ENCODE measurements at places on chromosomes 5 and 9.

DNA sequence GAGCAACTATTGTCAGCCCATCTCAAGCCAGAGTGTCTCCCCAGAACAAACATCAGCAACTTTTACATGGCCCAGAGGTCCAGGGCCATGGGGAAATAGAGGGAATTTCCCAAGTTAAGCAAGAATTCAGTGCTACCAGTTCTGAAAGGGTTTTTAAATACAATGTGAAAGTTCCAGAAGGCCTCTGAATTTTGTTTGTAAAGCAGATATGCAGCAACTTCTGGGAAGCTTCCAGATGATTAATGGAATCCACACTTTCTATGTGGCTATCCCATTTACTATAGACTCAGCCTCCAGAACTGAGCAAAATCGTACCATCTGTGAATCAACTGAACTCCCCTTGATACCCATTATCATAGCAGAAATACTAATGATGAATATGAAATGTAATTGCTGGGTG, 93.8 kb downstream of the FEM1C start:
- DNase-seq = no peak

GRCh38 chr9:36858805-36859375, 175.2 kb downstream of the PAX5 start:
- DNase-seq = no peak

- no peak for DNase-seq
Observed at GRCh38 chr9:85108229-85108628, 438.7 kb downstream of the NTRK2 start.

DNA sequence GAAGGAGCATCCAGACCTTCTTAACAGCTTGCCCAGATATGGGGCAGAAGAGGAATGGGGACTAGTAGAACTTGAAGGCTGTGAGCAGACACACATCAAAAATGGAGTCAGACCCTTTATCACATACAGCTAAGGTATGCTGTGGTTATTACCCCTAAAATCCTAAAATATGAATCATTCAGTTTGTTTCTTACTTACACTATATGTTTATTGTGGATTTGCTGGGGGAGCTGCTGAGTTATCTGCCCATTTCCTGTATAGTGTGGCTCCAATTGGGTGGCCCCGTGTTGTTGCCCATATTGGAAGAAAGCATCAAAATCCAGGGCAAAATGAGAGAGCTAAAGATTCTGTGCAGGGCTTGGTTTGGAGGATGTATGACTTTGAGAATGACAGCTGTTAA, 56.9 kb downstream of the AP3S1 start:
- no peak for DNase-seq

DNA sequence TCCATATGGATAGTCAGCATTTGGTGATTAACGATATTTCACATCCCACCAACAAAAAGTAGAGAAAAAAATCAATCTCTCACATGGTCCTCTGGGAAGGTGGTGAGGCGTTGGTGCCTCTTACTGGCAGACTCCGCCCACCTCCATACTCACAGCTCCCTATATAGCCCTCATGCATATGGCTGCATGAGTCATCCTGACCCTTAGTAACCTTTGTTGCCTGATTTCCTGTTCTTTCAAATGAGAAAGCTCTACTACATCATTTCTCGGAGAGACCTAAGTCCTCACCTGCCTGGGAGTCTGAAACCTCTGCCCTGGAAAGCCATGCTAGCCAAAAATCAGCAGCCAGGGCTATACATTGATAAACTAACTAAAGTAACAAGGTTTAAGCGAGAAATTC, 33.3 kb upstream of the ABCA1 start:
- no peak for DNase-seq

GRCh38 chr5:1266791-1267190, 28.1 kb downstream of the TERT start:
- no peak for DNase-seq

- no peak for DNase-seq
Observed at GRCh38 chr5:149387982-149388381, 8.9 kb upstream of the IL17B start.

- no peak for DNase-seq
Observed at GRCh38 chr5:129110742-129111141, 16.2 kb downstream of the ISOC1 start.

GRCh38 chr5:176394881-176395675, 6.5 kb downstream of the HIGD2A start:
- DNase-seq = no peak

- DNase-seq = no peak
Observed at GRCh38 chr5:180816608-180817534, 14.3 kb upstream of the MGAT1 start.

DNA sequence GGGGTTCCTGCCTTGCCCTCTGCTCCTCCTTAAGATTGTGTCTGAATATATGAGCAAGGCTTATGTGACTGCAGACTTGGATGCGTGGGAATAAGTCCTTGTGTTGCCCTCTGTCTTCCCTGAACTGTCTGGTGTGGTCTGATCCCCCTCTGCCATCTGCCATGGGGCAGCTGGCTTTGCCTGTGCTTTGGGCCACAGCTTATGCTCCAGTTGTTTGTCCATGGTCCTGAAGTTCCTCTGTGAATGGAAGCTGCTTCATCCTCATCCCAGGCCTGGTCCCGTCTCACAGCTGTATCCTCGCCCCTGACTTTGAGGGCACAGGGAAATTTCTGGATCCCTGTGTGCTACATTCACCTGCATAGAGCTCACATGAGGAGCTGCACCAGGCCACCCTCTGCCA, 14.7 kb downstream of the IL31RA start:
- peak; percentile 35 for DNase-seq

GRCh38 chr5:179435731-179436315, 90.6 kb upstream of the ADAMTS2 start:
- DNase-seq = no peak

DNA sequence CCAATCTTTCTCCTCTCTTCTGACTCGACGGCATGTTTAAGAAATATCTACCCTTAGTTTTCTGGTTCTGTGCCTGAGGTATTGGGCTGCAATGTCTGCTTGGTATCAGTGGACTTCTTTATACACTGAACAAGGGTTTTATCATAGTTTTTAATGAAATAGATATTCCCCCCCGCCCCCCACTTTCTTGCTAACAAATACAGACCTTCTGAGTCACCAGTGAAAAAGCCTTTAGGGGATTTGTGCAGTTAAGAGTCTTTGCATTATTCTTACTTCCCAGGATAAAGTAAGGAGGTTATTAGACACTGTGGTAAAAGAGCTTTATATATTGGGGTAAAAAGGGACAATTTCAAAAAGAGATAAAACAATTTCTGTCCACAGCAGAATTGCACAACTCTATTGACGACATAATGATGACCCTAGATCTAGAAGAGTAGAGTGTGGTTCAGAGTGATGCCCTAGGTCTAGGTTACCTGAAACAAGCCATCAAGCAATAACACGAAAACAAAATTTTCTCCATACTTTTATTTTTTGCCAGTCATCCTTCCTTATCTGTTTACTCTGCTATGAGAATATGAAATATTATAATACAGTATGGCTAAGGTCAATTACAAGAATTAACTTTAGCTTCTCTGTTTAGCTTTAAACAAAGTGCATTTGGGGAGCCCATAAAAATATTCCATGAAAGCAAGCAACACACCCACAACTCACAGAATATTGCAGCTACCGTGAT, 110.7 kb downstream of the PLK2 start:
- DNase-seq = no peak

- no peak for DNase-seq
Observed at GRCh38 chr5:74422030-74422429, 218.5 kb downstream of the ENC1 start.

DNA sequence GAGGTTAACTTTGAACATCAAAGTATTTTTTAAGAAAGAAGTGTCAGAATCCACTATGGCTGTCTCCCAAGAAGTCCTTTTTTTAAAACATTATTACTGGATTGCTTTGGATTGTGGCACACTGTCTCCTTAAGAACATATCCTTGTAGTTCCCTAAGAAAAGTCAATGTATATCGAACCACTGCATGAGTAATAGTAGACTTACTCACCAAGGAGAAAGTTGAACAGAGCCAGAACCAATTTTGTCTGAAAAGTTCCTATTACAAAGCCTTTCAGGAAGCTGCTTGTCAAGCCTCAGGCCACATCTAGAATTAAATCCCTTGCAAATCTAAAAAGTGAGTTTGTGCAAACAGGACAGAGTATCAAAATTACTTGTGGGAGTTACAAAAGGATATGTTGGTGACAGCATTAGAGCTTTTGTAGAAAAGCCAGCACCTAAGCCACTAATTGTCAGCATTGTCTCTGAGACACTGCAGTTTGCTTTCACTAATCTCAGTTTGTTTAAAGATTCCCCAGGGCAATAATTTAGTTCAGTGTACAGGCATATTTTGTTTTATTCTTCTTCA, 195.4 kb downstream of the MPDZ start:
- no peak for DNase-seq

DNA sequence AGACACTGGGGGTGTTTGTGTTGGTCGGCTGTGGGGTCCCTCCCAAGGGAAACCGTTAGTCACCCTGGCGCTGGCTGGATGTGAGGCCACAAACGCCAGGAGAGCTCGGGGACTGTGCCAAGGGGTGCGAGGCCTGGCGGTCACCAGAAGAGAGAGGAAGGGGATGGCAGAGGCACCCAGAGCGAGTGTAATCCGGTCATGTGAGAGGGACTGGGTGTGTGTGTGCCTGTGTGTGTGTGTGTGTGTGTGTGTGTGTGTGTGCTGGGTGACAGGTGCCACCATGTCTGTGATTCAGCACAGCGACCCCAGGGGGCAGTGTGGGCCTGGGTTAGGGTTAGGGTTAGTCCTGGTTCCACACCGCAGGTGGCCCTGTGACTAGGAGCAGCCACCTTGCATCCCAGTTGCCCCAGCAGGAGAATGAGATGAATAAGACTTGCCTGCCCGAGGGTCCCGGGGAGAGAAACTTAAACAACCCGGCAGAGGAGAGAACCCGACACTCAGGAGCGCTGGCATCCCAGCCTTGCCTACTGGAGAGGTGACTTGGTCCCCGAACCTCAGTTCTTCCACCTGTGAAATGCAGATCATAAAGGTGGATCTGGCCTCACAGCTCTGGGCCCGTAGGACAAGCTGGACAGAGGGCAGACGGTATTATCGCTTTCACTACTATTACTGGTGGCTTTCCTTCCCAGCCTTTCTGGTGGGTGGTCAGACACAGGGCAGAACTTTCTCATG, 1.4 kb upstream of the ADAMTSL2 start:
- DNase-seq = peak; percentile 46

- DNase-seq = no peak
Observed at GRCh38 chr9:122180633-122181032, 20.9 kb downstream of the MORN5 start.

DNA sequence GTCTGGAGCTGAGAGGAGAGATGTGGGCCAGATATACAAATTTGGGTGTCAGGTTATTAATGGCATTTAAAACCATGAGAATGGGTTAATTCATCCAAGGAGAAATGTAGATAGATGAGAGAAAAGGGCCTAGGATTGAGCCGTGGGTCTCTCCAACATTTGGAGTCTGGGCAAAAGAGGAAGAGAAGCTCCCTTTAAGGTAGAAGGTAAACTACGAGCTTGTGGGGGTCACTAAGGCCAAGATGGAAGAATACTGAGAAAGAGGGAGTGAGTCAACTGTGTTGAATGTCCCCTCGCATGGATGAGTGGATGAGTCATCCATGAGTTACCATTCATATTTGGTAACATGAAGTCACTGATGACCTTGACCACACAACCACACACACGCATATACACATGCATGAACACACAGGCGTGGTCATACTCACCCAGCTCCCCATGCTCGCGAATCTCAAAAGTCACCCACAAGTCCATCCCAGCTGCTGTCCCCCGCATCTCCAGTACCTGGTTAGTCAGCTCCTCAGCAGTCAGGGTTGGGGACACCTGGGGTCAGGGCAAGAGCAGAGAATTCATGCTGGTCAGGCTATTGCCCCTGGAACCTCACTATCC, 6.8 kb upstream of the FCHSD1 start:
- no peak for DNase-seq

DNA sequence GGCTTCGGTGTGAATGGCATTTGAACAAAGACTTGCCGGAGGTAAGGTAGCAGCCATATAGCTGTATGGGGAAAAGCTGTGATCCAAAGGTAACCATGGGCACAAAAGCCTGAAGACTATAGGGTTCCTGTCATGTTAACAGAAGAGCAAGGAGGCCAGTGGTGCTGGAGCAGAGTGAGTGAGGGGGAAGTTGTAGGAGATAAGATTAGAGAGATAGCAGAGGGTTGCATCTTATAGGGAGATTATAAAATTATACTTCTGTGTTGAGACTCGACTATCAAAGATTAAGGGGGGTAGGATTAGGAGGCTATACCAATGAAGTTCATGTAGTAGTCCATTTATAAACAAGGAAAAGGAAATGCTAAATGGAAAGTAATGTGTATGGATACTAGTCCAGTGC, 3.3 kb downstream of the NCBP1 start:
- DNase-seq = peak; percentile 7

GRCh38 chr9:1198085-1198484, 147.9 kb downstream of the DMRT2 start:
- DNase-seq = no peak

- DNase-seq = no peak
Observed at GRCh38 chr9:112218908-112219307, 43.8 kb upstream of the SUSD1 start.

DNA sequence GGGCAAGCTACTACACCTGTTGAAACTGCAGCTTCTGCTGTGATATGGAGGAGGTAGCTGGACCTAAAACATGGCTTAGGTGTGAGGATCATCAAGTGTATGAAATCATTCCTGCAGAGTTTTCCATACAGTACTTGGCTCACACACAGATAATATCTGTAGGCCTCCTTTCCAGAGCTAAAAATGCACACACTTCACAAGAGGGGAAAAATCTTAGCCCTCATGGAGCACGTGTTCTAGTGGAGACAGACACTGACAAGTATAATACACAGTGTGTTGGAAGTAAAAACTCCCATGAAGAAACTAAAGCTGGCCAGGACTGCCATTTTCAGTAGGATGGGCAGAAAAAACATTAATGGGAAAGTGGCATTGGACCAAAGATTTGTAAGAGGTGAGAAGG, 216.7 kb downstream of the CTNND2 start:
- DNase-seq = no peak

DNA sequence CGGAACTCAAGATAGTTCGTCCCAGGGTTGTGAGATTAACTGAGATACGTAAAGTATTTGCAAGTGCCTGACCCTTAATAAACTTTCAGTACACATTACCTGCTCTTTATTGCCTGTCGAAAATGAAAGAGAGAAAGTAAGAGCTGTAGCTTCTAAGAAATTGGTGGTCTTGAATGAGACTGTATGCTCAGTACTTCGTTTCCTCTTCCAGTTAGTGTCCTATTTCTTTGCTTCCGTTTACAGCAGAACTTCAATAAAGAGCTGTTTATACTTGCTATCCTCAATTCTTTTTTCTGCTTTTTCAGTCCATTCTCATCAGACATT, 534 bp downstream of the SRFBP1 start:
- peak; percentile 42 for DNase-seq
